Calu3 (cell line): ENCODE measurements at places on chromosomes 12 and 14. TPM values are rescaled to one million over a fixed set of nuclear protein-coding genes. Genes with fewer than 3 reads are reported as not detected.

POTEG gene
- total RNA-seq = not detected in 2 replicates

CELA1 gene
- total RNA-seq = not detected in 2 replicates

SPATS2 gene
- 23.0 and 23.2 TPM in 2 replicates for total RNA-seq

KRT74 gene
- not detected in 2 replicates for total RNA-seq

DNA sequence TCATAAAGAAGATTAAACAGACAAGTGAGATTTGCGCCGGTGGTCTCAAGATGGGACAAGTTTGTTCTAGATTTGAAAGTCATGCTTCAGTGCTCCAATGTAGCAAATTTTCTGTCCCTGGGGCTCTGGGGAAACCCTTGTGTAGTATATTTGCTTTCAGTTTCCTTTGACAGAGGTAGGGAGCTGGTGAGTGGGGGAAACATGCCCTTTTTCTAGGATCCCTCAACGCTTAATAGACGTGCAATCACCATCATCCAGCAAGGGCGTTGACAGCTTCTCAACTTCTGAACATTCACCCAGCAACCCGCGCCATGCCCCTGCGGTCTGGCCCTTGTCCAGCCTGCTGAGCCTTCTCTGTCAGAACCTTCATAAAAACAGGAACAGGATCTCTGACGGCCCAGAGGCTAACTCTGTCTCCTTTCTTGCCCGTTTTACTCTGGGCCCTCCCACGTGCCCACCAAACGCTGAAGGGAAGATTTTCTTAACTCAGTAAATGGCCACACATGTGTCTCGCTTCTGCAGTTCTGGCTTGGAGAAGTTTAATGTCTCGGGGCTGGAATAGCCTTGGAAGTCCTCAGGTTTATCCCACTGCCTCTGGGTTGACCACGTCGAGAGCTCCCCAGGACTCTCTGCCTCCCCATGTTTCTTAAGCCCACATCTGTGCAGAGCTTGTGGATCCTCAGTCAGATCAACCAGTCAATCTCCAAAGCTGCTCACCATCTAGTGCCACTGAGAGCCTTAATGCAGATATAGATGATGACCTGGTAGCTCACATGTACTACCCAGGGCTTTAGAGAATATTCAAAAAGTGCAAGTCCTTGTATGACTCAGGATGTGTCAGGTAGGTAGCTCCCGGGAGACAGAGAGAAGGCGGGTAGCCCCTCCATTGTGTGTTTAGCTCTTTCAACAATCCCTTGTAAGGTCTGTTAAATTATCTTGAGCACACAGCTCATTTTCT lies 58.1 kb upstream of the CCND2 start:
- no peaks in the 10 kb centered on the region for H3K36me3 ChIP-seq
- H3K4me1 ChIP-seq = no peaks in the 10 kb centered on the region
- no peak overlapping the region for H3K4me3 ChIP-seq
- H3K27me3 ChIP-seq = peaks cover 93% of the 10 kb centered on the region
- no peak overlapping the region for H3K27ac ChIP-seq
